ENCODE measurements at places on chromosomes 4 and X. TPM values are rescaled to one million over a fixed set of nuclear protein-coding genes. Genes with fewer than 3 reads are reported as not detected.

DNA sequence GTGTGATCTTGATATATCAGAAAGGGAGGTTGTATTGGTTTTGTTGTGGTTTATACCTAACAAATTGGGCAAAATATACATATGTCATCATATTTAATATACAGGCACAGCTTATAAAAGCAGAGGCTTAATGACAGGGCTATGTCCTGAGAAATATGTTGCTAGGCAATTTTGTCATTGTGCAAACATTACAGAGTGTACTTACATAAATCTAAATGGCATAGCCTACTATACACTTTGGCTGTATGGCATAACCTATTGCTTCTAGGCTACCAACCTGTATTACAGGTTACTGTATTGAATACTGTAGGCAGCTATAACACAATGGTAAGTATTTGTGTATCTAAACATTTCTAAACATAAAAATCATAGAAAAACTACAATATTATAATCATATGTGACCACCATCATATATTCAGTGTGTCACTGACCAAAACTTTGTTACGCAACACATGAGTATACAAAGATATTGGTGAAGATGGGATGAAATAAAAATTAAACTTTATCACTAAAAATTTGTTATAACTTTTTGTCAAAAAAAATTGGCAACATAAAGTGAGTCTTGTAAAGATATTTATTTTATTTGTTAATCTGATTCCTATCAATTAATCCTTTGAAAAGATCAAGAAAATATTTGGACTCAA lies 414.0 kb upstream of the HS3ST1 start:
- DNase-seq, result no peak
- no peaks in the 10 kb centered on the region for H3K4me1 ChIP-seq
- H3K4me3 ChIP-seq, result no peak overlapping the region
- H3K27ac ChIP-seq, result no peak overlapping the region
- no peaks in the 10 kb centered on the region for H3K27me3 ChIP-seq

DNA sequence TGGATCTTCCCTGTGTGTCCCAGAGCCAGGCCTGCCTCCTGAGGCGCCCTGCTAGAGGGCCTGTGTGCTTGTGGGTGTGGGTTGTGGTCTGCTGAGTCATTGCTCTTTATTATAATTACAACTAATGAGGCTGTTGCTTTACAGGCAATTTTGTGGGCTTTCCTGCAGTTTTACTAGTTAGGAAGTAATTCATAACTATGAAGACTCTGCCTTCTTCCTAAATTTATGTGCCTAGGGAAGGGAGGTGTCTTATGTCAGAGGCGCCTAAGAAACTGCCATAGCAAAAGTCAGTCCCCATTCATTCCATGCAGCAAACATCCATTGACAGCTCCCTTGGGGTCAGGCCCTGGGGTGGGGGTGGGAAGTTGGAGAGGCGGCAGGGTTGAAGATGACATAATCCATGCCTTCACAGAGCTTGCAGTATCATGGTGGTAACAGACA lies 359.2 kb downstream of the IDS start:
- no peak for DNase-seq
- H3K36me3 ChIP-seq, result no peaks in the 10 kb centered on the region
- no peaks in the 10 kb centered on the region for H3K27me3 ChIP-seq
- no peaks in the 10 kb centered on the region for H3K4me1 ChIP-seq

DNA sequence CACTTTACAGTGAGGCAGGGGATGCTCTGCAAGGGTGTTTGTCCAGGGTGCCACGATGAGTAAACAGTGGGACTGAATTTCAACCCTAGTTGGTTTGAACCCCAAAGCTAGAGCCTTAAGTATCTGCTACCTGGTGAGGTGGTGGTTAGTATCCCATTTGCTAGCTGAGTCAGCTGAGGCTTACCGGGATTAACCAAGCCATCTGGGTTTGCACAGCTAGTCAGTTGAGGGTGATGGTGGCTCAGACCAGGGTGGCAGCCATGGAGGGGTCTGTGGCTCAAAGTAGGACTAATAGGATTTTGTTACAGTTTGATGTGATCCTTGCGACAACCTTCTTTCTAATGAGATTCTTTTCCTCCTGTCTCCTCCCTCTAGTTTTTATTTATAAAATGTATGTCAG lies 1.9 kb downstream of the EVC start:
- H3K4me3 ChIP-seq, result no peak overlapping the region
- H3K27ac ChIP-seq, result no peak overlapping the region
- no peaks in the 10 kb centered on the region for H3K36me3 ChIP-seq
- no peaks in the 10 kb centered on the region for H3K4me1 ChIP-seq

GRCh38 chr4:184447664-184448063 lies 26.7 kb downstream of the IRF2 start:
- H3K36me3 ChIP-seq, result no peaks in the 10 kb centered on the region
- H3K4me1 ChIP-seq, result peaks cover 88% of the 10 kb centered on the region
- no peaks in the 10 kb centered on the region for H3K27me3 ChIP-seq
- no peak for DNase-seq

GRCh38 chrX:49184294-49185281 lies 1.6 kb downstream of the PRICKLE3 start:
- H3K36me3 ChIP-seq, result peaks cover 3% of the 10 kb centered on the region
- peak overlapping the region; percentile 66 for H3K4me3 ChIP-seq
- peak; percentile 90 for DNase-seq
- H3K4me1 ChIP-seq, result peaks cover 5% of the 10 kb centered on the region
- no peaks in the 10 kb centered on the region for H3K27me3 ChIP-seq
- H3K27ac ChIP-seq, result peak overlapping the region; percentile 79

ASMTL gene
- 18.2 TPM for total RNA-seq

Measured in psoas muscle (tissue), 8 donors.